ENCODE measurements at places on chromosomes 6 and 20.

DNA sequence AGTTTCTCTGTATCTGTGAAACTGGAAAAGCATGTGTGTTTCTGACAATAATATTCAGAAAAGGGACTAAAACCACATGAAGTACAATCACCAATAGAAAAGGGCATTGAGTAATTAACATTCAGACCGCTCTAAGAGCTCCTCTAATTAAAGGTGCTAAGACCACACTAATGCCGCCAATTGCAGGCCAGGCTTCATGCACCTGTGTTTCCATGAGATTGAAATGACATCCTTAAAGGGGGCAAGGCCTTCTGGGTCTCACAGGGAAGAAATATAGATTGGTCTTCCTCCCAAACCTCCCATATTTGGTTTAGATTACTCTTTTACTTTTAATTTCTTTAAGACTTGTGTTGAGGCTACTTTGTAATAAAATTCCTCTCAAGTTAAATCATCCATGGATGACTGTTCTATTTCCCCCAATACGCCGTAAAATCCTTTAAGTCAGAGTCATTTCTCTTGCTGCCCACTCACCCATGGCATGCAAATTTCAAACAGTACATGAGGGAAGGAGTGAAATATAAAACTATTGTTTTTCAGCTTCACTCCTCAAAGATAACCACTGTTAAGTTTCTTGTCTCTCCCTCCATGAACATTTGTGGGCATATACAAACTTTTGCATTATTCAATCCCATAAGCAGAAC, 110.6 kb downstream of the UBE3D start:
- DNase-seq: no peak

GRCh38 chr20:36040571-36040970, 72.2 kb downstream of the CNBD2 start:
- DNase-seq: no peak

DNA sequence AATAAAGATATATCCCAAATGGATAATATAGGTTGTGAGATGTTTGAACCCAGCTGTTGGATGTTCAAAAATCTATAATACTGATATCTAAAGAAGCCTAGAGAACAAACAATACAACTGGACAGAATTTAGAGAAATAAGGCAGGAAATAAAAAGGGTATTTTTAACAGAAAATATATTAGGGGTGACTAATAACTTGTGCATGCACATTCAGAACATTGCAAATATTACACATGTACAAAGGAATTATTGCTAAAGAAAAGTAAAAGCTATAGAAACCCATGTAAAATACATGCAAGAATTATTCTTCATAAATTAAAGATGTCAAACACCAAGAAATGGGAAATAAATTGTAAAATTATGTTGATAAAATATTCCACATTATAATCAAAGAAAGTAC, 32.7 kb upstream of the HCRTR2 start:
- DNase-seq: no peak

DNA sequence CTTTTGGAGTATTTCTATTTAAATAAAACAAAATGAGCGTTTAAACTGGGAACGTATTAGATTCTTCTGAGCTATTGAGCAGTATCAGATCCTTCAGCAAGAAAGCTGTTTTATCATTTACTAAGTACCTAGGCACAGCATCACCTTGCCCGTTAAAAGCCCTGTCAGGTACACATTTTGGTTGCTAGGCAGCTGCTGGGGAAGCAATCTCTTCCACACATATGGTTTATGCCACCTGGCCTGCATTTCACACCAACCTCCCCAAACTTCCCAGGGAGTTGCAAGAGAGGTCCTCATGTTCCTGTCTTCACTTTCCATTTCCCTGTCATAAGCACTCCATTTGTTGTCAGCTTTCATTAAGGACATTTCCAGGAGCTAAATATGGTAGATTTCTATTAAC, 400.1 kb downstream of the PLCB1 start:
- DNase-seq: no peak

DNA sequence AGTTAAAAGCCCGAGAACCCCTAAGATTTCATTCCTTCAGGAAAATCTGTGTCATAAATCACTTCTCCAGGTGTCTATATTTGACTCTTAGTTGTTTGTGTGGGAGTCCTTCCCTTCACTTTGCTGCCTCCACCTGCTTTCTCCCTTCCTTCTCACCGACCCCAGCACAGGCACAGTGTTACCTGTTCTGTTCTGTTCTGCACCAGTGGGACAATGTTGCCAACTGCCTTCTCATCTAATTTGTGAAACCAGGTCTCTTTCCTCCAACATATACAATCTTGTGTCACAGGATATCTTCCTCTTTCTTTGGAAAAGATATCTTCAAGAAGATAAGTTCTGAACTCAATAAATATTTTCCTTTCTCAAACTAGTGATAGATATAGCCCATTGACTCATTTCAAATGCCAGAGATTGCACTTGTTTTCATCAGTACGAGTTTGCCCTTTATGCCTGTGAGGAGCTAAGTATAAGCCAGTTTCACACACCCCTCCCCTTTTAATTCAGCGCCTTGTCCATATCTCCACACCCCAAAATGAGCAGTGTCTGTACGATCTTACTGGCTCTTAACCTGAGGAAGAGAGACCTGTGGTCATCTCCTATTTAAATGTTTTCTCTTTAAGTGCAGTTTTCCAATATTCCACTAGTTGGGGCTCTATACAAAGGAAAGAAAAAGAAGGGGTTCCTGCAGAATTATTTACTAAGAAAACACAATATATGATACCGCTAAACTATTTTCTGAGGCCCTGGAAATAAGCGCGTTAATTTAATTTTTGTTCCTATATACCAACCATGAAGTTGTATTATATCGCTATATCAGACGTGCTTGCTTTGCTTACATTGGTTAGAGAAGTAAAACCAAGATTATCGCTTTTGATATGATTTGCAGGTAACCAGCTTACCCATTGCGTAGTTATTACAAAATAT, 81.6 kb upstream of the PREP start:
- peak; percentile 53 for DNase-seq

GRCh38 chr6:142945446-142946180, 637 bp upstream of the HIVEP2 start:
- peak; percentile 58 for DNase-seq

DNA sequence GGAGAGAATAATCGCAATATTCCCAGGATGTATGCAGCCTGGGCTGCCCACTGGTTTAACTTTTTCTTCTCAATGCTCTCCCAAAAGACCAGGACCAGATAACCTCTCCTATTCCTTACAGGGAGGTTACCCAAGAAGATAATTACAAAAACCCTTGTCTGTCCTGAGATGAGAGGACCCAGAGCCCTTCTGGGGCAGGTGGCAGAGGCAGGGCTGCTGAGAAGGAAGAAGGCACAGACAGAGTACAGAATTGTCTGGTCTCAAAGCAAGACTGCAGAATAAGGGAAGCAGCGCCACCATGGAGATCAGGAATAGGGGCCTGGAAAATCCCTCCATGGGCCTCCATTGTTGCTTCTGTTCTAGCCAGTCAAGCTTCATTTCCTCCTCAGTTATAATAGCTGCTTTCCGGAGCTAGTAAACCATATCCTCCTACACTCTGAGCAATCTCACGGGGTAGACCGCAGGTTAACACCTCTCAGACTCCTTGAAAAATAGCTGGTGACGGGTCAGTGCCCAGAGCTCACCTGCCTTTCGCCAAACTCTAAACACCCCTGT, 463 bp upstream of the HLA-DMB start:
- DNase-seq: no peak

- no peak for DNase-seq
These were observed 174.7 kb downstream of the BACH2 start for GRCh38 chr6:90121982-90122381.
